ENCODE measurements at places on chromosomes 5 and 9.
A peak's percentile ranks its signal among the peaks of the same experiment; 100 is the strongest.

GRCh38 chr9:105051897-105052296, 123.9 kb upstream of the ABCA1 start:
- DNase-seq: no peak

DNA sequence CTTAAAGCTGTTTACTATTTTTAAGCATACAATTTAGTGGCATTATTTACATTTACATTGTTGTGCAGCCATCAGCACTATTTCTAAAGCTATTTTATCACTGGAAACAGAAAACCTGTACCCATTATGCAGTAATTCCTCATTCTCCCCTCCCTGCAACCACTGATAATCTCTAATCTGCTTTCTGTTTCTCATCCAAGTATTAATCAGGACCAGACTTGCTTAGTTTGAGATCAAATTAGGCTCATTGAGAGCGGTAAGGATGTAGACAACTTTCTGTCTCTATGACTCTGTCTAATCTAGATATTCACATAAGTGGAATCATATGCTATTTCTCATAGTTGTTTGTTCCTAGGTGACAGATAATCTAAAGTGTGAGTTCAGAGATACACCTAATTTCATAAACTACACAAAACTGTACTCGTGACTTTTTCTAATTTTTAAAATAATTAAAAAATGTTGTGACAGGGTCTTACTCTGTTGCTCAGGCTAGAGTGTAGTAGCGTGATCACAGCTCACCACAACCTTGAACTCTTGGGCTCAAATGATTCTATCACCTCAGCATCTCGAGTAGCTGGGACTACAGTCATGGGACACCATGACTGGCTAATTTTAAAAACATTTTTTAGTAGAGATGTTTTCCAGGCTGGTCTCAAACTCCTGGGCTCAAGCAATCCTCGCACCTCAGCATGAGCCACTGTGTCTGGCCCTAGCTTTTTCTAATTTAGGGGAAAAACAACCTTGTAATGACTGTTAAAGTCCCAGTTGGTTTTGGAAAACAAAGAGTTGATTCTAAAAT, 37.6 kb downstream of the BDP1 start:
- no peak for DNase-seq

- no peak for DNase-seq
These were observed 59.4 kb downstream of the SIL1 start for GRCh38 chr5:139138809-139139208.

- no peak for DNase-seq
These were observed 30.2 kb upstream of the HTR4 start for GRCh38 chr5:148684528-148684927.

GRCh38 chr5:140239939-140240700, 62.8 kb downstream of the PFDN1 start:
- DNase-seq: peak; percentile 58

DNA sequence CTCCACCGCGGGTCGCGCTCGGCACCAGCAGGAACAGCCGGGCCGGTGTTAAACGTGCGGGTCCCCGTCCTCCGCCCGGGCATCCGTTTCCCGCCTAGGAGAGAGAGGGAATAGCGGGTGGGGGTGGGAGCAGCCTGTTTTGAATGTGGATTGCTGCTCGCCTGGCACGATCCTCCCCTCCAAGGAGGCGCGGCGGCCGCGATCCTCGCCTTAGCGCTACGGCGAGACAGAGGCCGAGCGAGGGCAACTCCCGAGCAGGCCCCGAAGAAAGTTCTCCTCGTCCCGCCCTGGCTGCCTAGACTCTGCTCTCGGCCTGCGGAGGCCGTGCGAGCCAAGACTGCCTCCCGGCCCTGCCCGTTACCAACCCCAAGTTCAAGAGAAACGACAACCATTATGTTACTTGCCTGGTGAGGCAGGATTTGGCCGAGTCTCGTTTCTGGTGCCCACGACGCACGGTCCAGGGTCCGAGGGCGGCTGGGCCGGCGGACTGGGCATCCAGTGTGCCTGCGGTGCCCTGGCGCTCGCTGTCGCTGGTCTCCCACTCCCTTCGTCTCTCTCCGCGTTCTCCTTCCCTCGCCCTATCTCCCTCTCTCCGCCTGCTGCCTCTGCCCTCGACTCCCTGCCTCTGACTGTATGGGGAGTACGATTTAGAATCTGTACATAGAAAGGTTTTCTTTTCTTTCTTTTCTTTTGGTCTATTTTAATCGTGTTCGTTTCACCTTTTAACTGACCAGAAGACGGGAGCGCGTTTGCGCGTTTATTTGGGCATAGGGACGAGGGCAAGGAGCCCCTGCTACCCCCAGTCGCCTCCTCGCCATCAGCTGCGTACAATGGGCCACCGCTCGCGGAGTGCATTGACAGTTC, 724 bp downstream of the NR2F1-AS1 start:
- no peak for DNase-seq

DNA sequence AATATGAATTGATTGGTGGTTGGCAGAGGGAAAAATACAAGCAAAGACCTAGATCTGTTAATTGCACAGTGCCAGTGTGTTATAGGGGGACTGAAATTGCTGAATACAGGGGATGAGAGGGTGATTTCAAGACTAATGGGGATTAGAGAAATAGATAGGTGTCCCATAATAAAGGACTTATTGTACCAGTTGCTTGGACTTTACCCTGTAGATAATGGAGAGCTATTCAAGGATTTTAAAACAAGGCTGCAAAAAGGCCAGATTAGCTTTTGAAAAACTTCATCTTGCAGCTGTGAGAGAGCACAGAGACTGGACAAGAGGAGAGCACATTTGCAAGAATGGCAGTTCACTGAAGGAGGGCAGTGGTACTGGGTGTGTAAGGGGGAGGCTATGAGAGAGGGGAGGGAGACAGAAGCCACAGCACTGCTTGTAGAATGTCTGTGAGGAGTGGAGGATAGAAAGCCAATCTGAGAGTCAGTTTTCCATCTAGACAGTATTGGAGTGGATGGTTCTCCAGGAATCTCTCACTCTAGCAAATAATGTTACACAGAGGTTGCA, 28.8 kb upstream of the SCAMP1 start:
- DNase-seq: no peak

DNA sequence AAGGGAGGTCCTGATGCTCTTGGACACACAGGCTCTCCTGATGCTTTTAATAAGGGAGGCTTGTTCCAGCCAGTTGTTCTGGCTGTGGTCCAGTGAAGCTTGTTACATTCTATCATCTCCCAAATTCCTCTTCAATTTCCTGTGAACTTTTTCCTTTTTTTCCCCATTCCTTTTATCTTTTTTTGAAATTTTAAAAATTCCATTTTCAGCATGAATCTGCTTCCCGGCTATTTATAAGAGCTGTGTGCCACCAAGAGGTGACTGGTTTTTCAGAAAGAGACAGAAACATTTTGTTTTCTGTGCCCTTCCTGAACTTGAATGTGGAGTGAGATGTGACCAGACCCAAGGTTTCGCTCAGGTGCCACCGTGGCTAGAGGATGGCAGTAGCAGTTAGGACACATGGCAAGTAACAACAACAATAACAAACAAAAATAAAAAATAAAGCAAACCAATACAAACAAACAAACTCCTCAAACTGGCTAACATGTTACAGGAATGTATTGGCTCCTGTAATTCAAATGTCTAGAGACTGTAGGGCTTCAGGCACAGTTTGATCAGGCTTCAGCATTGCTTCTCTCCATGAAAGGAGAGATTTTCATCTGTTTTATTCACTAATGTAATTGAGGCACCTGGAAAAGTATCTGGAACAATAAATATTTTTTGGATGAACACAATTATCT, 121.1 kb downstream of the BOD1 start:
- DNase-seq: no peak

Measured in activated CD8-positive, alpha-beta memory T cell treated with anti-CD3 and anti-CD28 coated beads, Interleukin-2, amount 50 U/mL, for 4 hours (primary cell).